Activated CD4-positive, alpha-beta T cell treated with anti-CD3 and anti-CD28 coated beads, Interleukin-10, Interleukin-2, amounts not matched to agents 100 ng/mL and 50 ng/mL, durations not matched to agents 16 hours and 8 hours (primary cell): ENCODE measurements at places on chromosomes 6 and 20.

DNA sequence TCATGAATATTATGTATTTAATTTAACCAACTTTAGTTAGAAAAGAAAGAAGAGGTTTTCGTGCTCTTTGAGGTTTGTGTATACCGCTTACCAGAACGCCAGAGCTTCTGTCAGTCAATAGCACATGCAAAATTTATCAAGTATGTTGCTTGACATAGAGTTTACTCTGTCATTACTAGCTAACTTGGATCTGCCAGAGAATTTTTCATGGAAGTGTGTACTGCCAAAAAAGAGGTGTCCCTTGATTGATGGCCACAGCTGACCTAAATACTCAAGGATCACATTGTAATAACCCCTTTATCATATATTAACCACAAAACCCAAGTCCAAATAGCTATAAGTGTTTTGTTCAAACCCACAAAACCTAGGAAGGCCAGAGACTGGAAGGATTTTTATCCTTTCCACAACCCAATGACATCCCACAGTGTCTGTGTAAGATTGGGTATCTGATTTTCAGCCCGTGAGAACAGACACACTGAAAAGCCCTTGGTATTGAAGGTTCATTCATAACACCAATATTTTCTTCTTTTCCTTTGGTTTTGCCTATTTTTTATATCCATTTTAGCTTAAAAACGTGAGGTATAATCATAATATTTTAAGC, 194.0 kb upstream of the EYA4 start:
- no peak for DNase-seq

GRCh38 chr6:5506597-5506996, 245.3 kb downstream of the FARS2 start:
- DNase-seq: no peak

- peak; percentile 45 for DNase-seq
These were observed 72.1 kb downstream of the MAP3K5 start for GRCh38 chr6:136720045-136720770.

GRCh38 chr6:30820193-30820592, 64.1 kb upstream of the DDR1 start:
- no peak for DNase-seq

DNA sequence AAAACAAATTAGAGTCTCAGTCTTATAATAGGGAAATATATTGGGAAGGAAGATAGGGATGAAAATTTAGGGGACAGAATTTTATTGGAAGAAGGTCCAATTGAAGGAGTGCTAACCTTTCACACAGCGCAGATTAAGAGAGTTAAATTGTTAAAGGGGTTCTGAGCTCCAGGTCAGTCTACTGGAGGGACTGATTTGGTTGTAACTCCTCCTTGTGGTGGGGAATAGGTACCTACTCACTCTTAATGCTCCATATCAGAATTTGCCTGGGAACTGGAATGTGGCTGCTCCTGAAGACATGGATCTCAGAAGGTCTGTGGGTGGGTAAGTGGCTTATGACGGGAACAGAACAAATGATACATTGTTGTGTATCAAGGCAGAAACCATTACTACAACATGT, 143.5 kb downstream of the FLRT3 start:
- no peak for DNase-seq

DNA sequence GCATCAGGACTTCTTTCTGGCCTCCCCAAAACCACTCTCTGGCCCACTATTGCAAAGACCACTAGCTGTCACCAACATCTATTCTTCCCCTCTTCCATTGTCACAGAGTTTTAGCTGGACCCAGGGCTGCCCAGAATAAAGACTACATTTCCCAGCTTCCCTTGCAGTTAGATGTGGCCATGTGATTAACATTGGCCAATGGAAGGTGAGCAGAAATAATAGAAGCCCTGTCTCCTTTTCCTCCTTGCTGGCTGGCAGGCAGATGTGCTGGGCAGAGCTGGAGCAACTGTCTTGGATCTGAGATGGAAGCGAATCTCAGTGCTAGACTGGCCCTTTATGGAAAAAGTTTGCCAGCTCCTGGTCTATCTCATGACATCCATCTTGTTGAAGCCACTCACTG, 97.0 kb downstream of the KCNB1 start:
- peak; percentile 37 for DNase-seq

GRCh38 chr20:44500221-44500620, 21.6 kb downstream of the SERINC3 start:
- no peak for DNase-seq

DNA sequence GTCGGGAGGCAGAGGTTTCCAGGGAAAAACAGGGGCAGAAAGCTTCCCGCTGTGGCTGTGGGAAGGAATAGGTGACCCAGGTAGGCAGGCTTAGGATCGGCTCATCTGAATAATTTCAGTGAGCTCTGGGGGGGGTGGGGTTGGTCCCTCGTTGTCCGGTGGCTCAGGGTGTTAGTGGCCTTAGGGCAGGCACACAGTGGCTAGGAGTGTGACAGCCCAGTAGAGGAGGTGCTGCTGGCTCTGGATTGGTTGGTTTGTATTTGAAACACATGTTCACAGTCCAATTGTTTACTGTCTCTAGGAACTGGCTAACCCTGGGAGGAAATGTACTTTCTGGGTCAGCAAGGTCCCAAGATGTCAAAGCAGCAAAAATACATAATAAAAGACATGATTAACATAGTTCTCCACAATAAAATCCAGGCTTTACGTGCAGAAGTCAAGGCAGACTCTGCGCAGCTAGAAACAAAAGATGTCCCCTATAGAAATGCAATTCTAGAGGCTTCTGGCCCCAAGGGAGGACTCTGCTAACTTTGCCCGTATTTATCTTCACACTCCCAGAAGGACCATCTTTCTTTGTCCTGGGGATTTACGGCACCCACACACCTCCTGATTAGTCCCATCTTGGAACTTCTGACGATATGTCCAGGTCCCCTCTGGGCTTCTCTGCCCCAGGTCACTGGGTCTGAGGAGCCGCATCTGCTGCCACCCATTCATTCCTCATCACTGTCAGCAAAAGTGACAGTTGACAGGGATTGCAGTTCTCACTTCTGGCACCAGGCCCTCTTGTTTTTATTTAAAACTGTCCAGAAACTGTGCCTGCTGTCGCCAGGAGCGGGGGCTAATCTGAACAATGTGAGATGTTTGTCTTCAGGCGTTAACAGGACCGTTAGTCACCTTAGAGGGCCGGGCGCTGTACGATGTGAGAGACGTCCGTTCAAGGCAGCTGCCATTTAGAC, 18.7 kb downstream of the MOCS3 start:
- DNase-seq: no peak

DNA sequence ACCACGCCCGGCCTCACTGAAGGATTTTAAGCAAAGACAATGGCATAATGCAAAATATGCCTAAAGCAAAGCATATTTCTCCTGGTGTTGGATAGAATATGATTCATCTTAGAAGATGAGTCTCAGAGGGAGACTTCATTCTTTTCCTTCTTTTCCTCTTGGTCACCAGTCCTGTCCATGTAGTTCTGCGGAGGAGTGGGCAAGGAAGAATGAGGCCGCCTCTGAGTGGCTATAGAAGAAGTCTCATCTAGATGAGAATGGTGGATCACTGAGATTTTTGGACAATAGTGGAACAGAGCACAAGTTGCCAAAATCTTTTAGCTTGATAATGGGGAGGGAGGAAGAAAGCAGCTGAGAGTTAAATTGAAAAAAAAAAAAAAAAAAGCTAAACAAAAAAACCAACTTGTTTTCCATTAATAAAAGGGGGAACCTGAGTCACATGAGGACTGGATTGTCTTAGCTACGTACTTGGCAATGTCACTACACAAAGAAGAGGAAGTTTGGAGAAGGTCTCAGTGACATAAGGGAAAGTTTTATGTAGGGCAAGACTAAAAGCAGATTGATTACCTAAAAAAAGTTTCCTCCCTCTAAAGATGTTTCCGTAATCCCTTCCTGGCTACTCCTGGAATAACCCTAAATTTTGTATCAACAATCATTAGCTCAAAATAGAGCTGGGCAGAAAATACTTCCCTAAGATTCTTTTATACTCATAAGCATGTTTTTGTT, 6.0 kb downstream of the CD83 start:
- no peak for DNase-seq

DNA sequence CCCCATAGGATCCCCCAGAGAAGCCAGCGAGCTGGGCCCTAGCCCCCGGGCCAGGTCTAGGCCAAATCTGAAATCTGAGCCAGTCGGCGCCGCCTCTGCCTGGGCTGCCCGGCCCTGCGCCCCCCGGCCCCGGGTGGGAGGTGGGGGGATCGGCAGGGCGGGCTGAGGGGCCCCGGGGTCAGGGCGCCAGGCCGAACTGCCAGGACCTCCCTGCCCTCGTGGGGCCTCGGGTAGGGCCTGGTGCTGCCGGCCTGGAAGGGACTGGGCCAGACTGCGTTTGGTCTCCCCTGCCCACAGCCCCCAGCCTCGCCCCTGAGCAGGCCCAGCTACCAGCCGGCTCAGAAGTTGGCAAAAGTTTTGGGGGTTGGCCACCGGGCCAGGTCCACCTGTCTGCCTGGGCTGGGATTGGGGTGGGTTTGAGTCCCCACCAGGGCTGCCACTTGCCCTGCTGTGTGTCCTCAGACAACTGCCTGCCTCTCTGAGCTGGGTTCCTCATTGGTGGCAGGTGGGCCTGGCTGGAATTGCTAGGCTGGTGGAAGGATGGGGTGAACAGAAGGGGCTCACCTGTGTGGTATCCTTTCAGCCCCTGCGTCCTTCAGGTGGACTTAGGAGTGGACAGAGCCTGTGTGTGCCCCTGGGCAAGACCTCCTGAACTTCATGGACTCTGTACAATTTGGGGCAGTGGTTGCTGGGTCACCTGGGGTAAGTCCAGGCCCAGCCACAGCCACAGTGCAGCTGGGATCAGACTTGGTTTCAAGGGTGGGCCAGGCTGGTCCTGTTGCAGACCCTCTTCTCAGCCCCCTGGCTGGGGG, 801 bp downstream of the SRC start:
- no peak for DNase-seq

- no peak for DNase-seq
These were observed 45.8 kb downstream of the TOP1 start for GRCh38 chr20:41074441-41074840.
